Sciatic nerve (tissue), 2 donors: ENCODE measurements at places on chromosomes 4 and X.

DNA sequence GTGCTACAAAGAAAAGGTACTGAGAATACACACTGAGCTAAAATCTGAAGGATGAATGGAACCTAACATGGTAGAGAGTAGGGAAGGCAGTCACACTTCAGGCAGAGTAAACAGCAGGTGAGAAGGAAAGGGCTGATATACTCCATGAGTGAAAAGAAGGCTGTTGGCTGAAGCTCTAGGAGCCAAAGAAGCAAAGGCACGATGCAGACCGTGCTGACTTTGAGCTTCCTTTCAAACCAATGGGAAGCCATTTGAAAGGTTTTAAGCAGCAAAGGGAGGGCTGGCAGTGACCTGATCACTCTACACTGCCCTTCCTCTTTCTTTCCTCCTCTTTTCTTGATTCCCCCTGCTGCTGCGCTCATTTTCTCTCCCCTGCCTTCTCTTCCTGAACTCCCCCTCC, 66.4 kb downstream of the TMEM154 start:
- DNase-seq, result no peak

- DNase-seq, result no peak
These were observed 1080.5 kb upstream of the TENM3 start for GRCh38 chr4:181162676-181163075.

- no peak for DNase-seq
These were observed 8.8 kb upstream of the XIAP start for GRCh38 chrX:123851079-123851478.

- DNase-seq, result no peak
These were observed 775.9 kb upstream of the FTHL17 start for GRCh38 chrX:31847773-31848172.

- DNase-seq, result peak; percentile 56
These were observed 763.8 kb upstream of the AADAT start for GRCh38 chr4:170853422-170854021.

GRCh38 chr4:138399081-138399480, 156.9 kb upstream of the SLC7A11 start:
- DNase-seq, result no peak

GRCh38 chr4:177413076-177413475, 29.2 kb downstream of the AGA start:
- DNase-seq, result no peak
